SJSA1 (cell line): ENCODE measurements at places on chromosomes 3 and 15.

- no peak for DNase-seq
These were observed 134.2 kb upstream of the LIPC start for GRCh38 chr15:58297639-58298038.

GRCh38 chr15:60264088-60264487, 133.7 kb downstream of the ANXA2 start:
- no peak for DNase-seq

GRCh38 chr15:33126559-33127290, 67.8 kb downstream of the FMN1 start:
- peak; percentile 68 for DNase-seq

- DNase-seq, result no peak
These were observed 20.4 kb downstream of the XPC start for GRCh38 chr3:14157951-14158350.

- DNase-seq, result no peak
These were observed 6.0 kb downstream of the USF3 start for GRCh38 chr3:113690482-113690881.

- DNase-seq, result no peak
These were observed 534.4 kb downstream of the ZNF385D start for GRCh38 chr3:21216598-21216997.

DNA sequence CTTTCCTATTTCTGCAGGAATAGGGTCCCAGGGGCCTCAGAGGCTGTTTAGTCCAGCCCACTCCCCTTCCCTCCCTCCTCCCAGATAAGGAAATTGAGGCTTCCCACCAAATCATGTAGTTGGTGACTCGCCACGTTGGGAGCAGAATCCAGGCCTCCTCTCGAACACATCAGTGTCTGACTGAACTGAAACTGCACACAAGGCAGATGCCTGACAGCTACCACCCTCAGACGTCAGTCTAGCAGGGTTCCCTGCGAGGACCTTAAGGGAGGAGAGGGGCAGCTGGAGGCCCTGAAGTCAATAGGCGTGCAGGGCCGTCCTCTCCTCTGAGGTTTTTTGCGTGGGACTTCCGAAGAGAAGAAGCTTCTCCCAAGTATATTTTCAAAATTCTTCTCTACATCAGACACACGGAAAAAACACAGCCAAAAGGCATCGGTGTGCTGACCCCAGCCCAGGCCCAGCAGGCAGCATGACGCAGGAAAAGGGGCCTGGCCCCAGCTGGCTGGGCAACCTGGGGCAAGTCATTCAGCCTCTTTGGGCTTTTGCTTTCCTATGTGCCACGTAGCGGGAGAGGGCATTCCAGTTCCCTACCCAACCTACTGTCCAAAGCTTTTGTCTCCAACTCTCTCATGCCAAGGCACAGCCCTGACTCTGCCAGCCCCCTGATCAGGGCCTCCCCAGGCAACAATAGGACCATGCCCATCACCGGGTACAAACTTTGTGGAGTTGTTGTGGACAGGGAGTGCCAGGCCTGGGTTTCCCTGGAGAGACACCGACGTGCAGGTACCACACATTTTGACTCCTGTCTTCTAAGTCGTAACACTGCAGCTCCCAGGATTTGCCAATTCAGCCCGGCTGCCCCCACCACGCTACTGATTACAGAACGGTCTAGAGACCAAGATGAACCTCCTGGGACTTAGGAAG, 283.1 kb downstream of the XXYLT1 start:
- no peak for DNase-seq

DNA sequence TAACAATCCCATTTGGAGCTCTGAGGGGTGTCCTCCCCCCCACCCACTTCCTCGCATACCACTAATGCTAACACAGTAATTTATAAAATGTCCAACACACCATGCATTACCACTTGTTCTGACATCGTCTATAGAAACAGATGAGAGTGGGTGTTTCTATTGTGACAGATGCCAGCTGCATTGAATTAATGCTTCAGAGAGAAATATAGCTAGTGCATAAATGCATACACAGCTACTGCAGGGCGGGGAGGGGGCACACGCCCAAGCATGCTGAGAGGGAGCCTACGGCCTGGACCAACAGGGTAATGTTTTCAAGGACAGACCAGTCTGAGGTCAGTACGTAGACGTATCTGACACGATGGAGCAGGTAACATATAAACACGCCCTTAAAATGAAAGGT, 106.0 kb upstream of the FEZF2 start:
- no peak for DNase-seq

DNA sequence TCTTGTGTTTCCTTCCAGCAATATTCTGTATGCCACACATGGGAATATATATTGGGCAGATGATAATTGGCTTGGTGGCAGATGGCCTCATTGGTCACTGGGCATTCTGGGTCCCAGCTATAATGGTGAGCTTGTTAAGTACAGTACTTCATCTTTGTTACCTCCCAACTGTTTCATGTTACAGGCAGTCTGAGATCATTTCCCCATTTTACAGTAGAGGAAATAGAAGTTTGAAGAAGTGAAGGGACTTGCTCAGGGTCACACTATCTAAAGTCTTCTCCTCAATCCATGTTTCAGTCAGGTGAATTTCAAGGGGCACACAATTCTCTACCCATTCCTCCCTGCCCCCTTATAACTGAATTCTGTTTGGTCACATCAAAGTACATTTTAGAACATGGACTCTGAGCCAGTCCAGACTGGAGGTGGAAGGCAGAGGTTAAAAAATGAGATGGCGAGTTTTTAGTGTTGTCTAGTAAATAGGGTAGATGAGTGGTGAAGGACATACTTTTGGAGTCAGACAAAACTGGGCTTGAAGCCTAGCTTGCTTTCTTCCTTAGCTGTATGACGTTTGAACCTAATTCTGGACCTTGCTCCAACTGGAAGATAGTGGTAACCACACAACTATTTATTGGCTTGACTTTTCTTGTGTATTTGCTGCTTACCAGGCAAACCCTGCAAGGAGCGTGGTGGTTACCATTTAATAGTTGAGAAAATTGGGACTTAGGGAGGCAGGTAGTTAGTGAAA, 2.5 kb downstream of the EEFSEC start:
- no peak for DNase-seq

- DNase-seq, result no peak
These were observed 26.6 kb downstream of the ACSBG1 start for GRCh38 chr15:78207641-78208340.

DNA sequence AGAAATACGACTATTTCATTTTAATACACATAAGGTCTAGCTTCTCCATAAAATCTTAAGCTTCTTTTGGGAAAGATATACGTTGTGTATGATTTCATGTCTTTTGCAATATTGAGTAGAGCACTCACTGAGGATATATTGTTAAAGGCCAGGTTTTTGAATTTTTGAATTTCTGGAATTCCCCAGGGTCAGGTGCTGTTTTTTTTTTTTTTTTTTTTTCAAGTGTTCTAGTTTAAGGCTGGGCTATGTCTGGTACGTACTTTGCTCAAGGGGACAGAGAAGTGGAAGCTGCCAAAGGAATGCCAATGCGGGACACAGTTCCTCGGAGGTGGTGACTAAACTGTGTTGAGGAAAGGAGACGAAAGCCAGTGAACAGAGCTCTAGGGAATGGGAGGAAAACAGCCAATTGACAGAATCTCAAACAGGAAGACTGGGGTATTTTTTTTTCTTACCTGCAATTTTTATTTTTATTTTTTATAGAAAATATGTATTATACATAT, 510.5 kb upstream of the CBLB start:
- DNase-seq, result no peak

GRCh38 chr15:57146506-57147201, 228.2 kb downstream of the TCF12 start:
- no peak for DNase-seq

GRCh38 chr3:73451301-73451944, 173.3 kb downstream of the PDZRN3 start:
- DNase-seq, result no peak

GRCh38 chr3:54593653-54594052, 334.2 kb downstream of the LRTM1 start:
- DNase-seq, result no peak

GRCh38 chr3:177778633-177779032, 581.4 kb upstream of the TBL1XR1 start:
- no peak for DNase-seq

GRCh38 chr3:168139947-168140346, 44.2 kb upstream of the GOLIM4 start:
- DNase-seq, result no peak

DNA sequence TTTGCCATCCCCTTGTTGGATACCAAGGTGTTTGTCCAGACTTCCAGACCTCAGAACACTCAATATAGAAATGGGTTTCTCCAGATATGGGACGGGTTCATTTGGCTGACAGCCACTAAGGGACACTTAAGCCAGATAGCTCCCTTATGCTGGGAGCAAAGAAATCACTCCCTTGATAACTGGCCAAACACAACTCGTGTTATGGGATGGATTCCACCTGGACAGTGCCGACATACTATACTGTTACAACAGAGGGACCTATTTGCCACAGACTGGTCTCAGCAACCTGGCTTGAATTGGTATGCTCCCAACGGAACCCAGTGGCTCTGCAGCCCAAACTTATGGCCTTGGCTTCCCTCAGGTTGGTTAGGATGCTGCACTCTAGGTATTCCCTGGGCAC, 114.0 kb upstream of the PLCL2 start:
- no peak for DNase-seq

GRCh38 chr3:71893122-71893521, 108.2 kb upstream of the PROK2 start:
- no peak for DNase-seq

GRCh38 chr15:66865622-66866611, 163.9 kb downstream of the SMAD6 start:
- DNase-seq, result no peak

DNA sequence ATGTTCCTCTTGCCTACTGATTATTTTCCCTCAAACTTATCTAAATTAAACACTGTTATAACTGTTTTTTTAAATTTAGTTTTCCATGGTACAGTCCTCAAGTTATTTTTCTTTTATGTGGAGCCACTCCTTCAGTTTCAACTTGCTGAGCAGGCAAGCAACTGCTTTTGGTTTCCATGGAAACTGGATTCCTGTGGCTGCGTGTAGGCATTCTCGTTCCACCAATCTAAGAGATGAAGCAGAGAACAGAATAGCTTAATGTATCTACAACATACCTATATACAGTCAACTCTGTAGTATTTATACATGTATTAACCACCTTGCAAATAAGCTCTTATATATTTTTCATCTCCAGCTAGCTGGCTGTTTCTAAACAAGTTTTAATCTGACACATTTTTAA, 25.8 kb upstream of the ANXA2 start:
- DNase-seq, result peak; percentile 74

DNA sequence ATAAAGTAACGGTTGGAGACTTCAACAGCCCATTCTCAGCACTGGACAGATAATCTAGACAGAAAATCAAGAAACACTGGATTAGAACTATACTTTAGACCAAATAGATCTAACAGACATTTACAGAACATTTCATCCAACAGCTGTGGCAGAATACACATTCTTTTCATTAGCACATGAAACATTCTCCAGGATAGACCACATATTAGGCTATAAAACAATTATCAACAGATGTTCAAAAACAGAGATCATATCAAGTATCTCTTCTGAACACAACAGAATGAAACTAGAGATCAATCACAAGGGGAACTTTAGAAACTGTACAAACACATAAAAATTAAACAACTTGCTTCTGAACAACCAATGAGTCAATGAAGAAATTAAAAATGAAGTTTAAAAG, 133.3 kb downstream of the ADAM10 start:
- DNase-seq, result no peak

DNA sequence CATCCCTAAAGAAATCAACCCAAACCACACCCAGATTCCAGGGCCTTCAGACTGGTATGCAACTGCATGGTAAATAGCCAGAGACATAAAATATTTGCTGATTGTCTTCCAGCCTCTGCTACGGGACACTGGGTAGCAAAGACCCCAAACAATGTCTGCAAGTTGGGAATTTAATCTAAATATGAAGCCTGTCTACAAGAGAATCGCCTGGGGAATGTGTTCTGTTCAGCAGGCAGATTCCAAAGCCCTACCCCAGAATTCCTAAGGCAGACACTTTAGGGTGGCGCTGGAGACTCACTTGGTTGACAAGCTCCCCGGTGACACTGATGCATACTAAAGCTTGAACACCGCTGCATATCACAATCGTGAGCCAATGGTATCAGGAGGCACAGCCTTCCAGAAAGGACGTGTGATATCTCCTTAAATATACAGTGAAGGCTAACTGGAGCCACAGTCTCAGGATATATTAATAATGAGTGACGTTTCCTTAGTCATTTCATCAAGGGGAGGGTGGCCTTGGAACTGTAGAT, 684.1 kb downstream of the NTRK3 start:
- no peak for DNase-seq

DNA sequence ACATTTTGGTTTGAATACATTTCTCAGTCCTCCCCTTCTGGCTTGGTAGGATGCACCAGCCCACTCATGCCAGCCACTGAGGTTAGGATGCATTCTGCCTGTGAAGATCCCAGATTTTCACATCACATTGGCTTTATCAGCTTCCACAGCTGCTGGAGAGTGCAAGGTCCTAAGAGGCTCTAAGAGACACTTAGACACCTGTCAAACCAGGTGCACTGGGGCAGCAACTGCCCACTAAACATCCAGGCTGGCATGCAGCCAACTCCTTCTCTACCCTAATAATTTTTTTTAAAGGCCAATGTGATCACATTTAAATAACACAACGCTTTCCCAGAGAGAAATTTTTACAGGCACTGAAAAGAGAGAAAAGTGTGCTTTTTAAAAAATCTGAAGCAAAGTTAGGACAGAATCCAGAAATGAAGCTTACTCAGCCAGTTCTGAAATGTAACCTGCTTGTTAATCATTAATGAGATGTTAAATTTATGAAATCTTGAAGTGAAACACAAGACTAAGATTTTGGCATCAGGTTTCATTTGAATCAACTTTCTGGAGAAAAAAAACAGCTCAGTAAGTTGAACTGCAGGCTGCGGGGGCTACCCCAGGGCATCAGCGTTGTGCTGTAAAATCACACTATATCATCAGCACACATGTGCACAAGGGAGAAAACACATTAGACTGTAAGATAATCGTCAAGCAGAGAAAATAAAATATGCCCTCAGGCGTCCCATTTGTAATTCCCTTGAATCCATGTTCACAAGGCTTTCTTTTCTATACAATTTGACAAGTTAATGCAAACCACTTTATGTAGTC, 312.9 kb downstream of the ZBBX start:
- DNase-seq, result no peak

- no peak for DNase-seq
These were observed 65.5 kb upstream of the C3orf49 start for GRCh38 chr3:63753567-63753966.

DNA sequence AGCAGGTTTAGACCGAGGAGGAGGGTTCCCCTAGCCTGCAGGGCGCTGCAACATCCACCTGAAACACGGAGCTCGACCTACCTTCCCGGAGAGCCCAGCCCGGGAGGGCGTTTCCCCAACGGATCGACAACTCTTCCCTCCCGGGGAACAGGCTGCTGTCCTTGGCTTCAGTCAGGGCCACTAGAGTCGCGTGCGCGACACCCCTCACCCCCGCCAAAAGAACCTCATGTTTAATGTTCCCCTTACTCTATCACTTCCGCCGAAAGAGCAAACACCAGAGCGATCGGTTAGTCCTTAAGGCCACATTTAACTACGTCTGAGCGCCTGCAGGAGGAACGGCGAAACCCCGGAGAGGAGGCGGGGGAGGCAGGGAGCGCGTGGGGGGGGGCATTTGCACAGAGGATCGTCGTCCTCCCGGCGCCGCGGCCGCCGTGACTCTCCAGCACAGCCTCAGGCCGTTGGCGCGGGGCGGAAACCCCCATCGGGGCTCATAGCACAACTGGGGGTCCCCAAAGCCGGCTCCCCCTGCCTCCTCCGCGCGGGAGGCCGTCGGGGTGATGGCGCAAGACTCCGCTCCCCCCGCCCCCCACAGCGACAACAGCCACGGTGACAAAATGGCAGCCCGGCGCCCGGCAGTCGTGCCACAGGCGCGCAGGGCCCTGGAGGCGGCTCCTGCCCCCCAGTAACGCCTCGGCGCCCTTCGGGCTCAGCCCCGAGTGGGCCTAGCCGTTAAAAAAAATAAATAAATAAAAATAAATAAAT, 3.2 kb downstream of the ANP32A start:
- peak; percentile 88 for DNase-seq
